ENCODE measurements at places on chromosomes 2 and 18.

DNA sequence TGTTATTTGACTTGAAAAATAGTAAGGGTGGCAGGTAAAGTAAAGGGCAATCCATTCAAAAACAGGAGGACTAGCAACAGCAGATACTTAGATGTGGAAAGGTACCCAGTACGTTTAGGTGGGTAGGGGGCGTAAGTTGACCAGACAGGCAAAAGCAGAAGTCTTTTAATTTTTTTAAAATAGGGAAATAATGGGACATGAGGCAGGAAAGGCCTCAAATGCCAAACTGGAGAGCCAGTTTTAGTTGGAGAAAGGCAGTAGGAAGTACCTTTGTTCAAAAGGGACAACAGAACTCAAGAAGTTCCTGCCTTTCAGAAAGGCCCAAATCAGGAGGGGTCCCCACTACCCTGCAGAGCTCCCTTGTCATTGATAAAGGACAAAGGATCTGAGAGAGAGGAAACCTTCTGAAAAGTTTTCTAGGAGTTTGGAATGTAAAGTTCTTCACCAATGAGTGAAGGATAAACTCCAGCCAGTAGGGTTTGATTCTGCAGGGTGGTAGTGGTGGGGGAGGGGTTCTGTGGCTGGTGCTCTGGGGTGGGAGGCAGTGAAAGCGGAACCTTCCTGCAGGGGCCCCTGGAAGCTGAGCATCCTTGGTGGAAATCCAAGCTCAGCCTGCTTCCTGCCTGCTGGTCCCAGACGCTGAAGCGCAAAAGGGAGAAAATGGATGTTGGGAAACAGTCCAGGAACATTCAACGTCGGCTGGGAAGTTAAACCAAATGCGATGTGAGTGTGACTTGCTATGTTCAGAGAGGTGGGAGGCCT lies 40.1 kb downstream of the TMEM17 start:
- no peak for DNase-seq

DNA sequence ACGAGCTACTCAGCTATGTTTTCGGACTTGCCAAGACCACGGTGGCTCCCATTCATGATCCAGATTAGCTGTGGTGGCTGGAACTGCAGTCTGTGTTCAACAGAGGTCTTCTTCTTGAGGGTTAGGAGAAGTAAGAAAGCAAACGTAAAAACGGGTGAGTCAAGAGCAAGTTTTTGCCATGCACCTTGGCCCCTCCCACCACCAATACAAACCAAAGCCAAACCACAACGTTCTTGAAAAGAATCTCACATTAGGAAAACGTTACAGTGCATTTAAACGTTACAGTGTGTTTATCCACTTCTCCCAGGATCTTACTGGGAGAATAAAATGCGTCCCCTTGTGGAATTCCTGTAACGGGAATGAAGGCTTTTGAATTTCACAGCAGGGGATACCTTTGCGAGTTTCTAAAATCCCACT lies 725 bp downstream of the FBXO48 start:
- DNase-seq: peak; percentile 75

DNA sequence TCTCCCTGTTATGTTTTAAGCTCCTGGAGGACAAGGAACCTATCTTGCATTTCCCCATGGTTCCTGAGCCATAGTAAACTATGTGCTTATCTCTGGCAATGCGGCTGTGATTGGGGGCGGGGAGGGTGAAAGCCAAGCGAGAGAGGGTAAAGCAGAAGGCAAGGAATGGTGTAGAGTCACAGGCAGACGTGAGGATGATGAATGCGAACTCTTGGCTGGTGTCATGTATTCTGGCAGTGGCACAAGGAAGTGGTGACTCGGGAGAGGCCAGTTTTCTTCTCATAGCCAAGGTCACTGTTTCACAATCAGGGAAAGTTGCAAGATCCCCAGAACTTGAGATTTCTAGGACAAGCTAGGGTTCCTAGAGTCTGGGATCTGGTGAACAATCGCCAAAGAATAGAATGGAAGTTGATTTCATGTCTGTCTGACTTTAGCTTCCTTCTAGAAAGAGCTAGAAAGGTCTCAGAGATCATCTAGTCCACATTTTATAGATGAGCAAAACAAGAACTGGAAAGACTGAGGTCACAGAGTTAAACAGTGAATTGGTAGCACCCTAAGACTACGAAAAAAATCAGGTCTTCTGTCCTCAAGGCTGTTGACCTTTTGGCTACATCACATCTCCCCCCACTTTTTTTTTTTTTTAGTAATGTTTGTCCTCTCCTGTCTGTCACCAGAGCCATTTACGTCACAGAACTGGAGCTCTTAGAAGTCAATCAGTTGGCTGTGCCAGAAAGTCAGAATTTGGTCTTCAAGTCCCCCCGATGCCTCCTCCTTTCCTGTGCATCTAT lies 137.0 kb downstream of the BCL11A start:
- DNase-seq: no peak

DNA sequence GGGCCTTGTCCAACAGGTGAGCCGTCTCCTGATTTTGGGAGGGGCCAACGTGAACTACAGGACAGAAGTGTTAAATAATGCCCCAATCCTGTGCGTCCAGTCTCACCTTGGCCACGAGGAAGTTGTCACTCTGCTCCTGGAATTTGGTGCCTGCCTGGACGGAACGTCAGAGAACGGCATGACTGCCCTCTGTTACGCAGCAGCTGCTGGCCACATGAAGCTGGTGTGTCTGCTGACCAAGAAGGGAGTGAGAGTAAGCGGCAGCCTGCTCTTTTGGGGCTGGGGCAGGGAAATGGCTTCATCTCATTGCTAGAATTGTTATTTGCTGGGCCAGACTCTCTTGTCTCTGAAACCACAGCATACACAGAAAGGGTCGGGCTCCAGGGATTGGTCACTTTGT lies 92.3 kb downstream of the WDSUB1 start:
- no peak for DNase-seq

DNA sequence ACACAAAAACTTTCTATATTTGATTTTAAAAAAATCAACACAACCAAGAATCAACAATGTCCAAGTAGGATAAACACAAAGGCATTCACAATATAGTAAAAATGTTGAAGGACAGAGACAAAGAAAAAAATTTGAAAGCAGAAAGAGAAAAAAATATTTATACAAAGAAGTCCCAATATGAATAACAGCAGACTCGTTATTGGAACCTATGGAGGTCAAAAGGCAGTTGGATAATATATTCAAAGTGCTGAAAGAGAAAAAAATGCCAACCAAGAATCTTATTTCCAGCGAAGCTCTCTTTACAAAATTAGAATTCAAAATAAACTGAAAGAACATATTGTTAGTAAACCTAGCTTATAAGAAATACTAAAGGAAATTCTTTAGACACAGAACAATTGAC lies 859.5 kb downstream of the LRP1B start:
- DNase-seq: no peak
